SJSA1 (cell line): ENCODE measurements at places on chromosomes 7 and 10. TPM values are rescaled to one million over a fixed set of nuclear protein-coding genes. Genes with fewer than 3 reads are reported as not detected.

DNA sequence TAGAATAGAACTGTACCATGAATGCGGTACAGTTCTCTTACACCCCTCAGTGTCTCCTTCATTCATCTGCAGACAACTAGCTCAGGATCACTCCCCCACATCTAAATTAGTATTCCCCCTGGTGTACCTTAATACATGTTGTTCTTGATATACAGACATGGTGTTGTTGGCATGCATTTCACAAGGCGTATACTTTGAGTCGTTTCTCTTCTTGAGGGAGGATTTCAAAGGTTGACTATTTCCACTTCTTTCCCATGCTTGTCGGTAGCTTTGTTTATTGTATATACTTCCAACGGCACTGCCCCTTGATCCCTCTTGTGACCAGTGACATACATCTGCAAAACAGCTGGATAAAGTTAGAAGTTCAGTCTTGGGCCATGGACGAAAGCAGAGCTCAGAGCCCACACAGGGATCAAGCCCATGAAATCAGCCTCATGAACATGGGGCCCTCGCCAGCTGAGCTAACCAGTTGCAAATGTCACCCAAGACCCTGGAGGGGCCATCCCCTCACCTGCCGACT, 8.6 kb downstream of the CPA4 start:
- H3K36me3 ChIP-seq = peaks cover 17% of the 10 kb centered on the region
- no peak overlapping the region for H3K27ac ChIP-seq
- H3K27me3 ChIP-seq = no peaks in the 10 kb centered on the region

DNA sequence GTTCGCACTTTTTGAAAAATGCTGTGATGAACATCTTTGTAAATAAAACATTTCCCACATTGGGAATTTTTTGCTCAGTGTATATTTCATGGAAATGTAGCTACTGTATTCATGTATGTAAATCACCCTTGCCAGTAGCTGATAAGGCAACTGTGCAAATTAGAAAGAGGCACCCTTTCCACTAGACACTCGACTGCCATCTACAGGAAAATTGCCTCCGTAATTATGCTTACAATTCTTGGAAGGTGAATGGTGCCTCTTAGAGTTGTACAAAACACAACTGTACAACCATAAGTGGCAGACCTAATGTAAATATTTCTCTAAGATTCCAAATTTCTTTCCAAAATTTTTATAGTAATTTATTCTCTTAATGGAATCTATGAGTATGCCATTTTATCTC, 491.7 kb downstream of the CCSER2 start:
- H3K27ac ChIP-seq = no peak overlapping the region
- H3K4me3 ChIP-seq = no peak overlapping the region
- no peak for DNase-seq
- no peaks in the 10 kb centered on the region for H3K36me3 ChIP-seq
- no peaks in the 10 kb centered on the region for H3K27me3 ChIP-seq
- H3K4me1 ChIP-seq = peaks cover 26% of the 10 kb centered on the region

GRCh38 chr10:43754569-43755260, 106.0 kb upstream of the ZNF32 start:
- no peaks in the 10 kb centered on the region for H3K36me3 ChIP-seq
- peaks cover 8% of the 10 kb centered on the region for H3K4me1 ChIP-seq
- no peak overlapping the region for H3K4me3 ChIP-seq
- no peak for DNase-seq
- H3K27me3 ChIP-seq = no peaks in the 10 kb centered on the region
- H3K27ac ChIP-seq = no peak overlapping the region

GRCh38 chr10:50393784-50394467, 142.6 kb upstream of the ASAH2 start:
- H3K36me3 ChIP-seq = peaks cover 5% of the 10 kb centered on the region
- peaks cover 18% of the 10 kb centered on the region for H3K4me1 ChIP-seq
- H3K27ac ChIP-seq = no peak overlapping the region
- no peak for DNase-seq

GRCh38 chr10:95425592-95426465, 135.0 kb upstream of the PDLIM1 start:
- DNase-seq = no peak
- H3K36me3 ChIP-seq = no peaks in the 10 kb centered on the region
- peaks cover 2% of the 10 kb centered on the region for H3K27me3 ChIP-seq
- H3K4me1 ChIP-seq = no peaks in the 10 kb centered on the region

GRCh38 chr7:34043461-34044305, 138.3 kb downstream of the BMPER start:
- H3K36me3 ChIP-seq = 0 out of 2 replicates have a peak, but pooled peaks cover under 1% of the 10 kb centered on the region
- no peaks in the 10 kb centered on the region for H3K27me3 ChIP-seq
- peaks cover 42% of the 10 kb centered on the region for H3K4me1 ChIP-seq
- no peak for DNase-seq

- no peaks in the 10 kb centered on the region for H3K27me3 ChIP-seq
- peak within 1 kb of the TSS; percentile 57 for H3K27ac ChIP-seq
- peak; percentile 89 for DNase-seq
- H3K4me1 ChIP-seq = peaks cover 19% of the 10 kb centered on the region
- peaks cover 36% of the 10 kb centered on the region for H3K36me3 ChIP-seq
- peak within 1 kb of the TSS; percentile 95 for H3K4me3 ChIP-seq
Observed at GRCh38 chr10:130136226-130137089, at the start of gene GLRX3. Gene GLRX3 (plus strand): TSS chr10:130136391. CDS start chr10:130136421, 30 bp downstream.

NOS3 gene
- not detected in 2 replicates for total RNA-seq

SUN3 gene
- 17.0 and 24.4 TPM in 2 replicates for total RNA-seq
